Cardiac muscle cell (in vitro differentiated cells and primary cell): ENCODE measurements at places on chromosomes 3 and 15.

- DNase-seq: no peak
Measured at GRCh38 chr15:101614001-101614585, 38.1 kb downstream of the TM2D3 start.

DNA sequence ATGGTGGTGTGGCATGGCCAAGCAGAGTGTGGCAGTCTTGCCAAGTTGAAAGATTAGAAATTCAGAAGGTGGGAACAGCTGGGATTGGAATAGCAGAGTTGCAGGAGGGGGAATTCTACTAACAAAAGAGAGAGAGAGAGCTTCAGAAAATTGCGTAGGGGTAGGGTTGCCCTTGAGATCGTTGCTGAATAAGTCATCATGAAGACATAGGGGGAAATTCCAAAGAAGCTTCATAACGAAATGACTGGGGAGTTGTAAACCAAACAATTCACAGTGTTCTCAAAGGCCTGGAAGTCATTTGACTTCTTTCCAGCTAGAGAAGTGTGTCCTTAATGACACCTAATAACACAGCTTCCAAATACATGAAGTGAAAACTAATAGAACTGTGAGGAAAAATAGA, 26.3 kb upstream of the TIPARP start:
- no peak for DNase-seq

- no peak for DNase-seq
Measured at GRCh38 chr3:66554178-66554577, 53.4 kb upstream of the LRIG1 start.

DNA sequence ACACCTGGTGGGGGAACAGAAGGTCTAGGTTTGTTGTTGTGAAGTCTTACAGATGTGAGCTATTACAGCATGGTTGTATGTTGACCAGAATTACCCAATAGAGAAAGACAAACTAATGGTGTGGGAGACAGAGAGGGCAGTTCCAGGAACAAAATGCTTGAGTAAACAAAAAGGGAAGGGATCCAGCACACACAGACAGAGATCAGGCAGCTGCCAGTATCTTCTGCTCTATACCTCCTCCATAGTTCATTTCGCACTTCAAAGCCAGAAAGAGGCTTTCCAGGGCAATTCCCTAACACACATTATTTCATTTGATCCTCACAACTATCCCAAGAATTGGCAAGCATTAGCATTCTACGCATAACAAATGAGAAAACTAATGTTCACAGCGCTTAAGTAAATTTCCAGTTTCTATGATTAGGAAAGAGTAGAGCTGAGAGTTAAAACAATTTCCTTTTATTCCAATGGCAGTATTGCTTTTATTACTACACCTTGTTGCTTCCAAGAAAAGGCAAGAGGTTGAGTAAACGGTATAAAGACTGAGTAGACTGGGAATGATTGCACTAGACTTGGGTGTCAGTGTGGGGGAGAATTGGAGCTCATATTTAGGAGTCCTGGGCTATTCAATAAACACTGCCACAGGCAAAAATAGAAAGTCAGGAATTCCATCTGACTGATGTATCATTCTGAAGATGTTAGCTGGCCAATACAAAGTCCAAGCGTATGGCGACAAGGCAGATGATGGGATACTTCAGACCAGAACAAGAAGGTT, 39.7 kb upstream of the ZNF280D start:
- DNase-seq: peak; percentile 43

GRCh38 chr15:86558252-86558651, 478.6 kb downstream of the AGBL1 start:
- no peak for DNase-seq

- no peak for DNase-seq
Measured at GRCh38 chr3:90221900-90222299, 1114.5 kb downstream of the EPHA3 start.

- DNase-seq: no peak
Measured at GRCh38 chr15:60235951-60236710, 161.7 kb downstream of the ANXA2 start.

DNA sequence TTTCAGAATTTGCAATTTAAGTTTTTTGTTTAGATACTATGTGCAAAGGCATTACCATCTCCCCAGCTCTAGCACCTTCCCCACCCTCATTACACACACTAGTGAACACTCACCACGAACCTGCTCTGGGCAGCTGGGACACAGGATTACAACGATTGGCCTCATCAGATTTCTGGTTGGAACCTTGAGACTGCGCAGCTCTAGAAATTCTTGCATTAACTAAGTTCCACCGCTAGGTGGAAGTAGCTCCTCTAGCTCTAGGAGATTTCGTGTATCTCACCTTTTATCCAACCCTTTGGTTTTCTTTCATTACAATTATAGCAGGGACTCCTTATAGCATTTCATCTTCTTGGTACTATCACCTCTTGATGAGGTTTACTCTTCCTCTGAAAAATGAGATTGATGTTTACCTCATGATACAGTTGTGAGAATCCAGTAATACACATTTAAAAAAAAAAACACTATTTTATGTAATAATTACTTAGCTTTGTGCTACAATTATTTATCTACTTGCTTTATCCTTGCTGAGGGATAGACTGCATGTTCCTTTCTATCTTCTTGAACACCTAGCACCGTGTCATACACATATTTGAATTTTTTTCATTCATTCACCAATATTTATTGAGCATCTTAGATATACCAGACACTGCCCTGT, 28.7 kb upstream of the PLOD2 start:
- peak; percentile 68 for DNase-seq

DNA sequence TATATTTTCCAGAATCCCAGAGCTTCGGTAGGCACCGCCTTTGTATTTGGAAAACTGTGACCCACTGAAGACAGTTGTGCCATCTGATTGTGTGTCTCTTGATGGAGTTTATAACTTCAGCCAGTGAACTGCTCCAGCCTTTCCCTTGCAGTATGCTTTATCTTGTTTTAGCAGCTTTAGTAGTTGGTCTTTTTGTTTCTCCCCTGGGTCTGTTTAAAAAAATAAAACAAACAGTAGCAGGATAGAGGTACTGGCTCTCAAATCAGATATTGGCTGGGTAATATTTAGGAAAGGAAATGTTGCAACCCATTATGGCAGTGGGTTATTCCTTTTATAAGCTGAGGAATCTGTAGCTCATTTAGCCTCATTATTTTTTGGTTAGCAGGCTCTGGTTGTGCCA, 151.5 kb upstream of the BFSP2 start:
- DNase-seq: peak; percentile 15

- peak; percentile 63 for DNase-seq
Measured at GRCh38 chr3:52094571-52095485, 38.5 kb upstream of the DUSP7 start.

GRCh38 chr15:61731099-61731498, 329.1 kb downstream of the VPS13C start:
- no peak for DNase-seq

GRCh38 chr15:77620297-77620696, 12.4 kb downstream of the LINGO1 start:
- DNase-seq: no peak

- DNase-seq: no peak
Measured at GRCh38 chr3:24137334-24137733, 192.2 kb downstream of the NR1D2 start.

DNA sequence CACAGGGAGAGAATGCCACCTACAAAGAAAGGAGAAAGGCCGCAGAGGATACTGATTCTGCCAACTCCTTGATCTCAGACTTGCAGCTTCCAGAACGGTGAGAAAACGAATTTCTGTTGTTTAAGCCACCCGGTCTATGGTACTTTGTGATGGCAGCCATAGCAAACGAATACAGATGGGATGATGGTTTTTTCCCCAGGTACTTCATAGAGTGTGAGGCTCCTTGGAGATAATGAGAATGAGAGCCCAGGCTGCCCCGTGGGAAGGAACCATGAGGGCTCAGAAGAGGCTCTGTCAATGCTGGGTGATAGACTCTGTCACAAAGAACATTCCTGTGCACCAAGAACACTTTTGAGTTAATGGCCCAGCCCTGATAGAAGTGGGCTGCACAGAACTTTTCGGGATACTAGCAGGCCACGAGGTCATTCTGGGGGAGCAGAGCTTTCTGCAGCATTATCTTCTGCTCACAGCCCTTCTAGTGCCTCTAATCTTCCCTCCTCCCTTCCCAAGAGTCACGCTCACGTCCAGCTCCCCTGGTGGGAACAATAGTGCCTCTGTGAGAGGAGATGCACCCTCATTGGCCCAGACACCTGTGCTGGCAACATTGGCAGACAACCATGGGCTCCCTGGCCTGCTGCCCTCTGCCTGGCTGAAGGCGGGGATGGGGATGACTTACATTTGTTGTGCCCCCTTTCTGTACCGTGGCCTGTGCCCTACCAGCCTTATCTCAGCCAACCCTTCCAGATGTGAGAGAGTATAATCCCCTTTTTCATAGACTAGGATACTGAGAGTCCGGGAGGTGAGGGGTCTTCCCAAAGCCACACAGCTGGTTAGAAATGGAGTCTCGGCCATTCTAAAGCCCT, 5.2 kb upstream of the RLBP1 start:
- no peak for DNase-seq

DNA sequence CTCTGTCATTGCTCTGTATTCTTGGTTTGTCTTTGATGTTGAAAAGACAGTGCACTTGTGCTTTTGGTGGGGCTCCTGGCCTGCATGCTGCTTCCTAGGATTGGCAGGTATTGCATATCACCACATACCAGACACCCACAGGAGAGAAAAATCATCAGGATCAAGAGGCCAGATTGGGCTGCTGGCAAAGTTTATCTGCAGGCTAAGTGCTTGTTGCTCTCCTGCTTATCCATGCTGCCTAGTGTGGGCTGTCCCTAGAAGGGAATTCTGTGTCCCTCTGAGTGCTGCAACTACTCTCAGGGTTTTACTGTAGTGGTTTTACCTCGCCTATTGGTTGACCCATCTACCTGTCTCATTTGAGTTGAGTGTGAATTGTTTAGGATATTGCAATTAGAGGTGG, 833 bp upstream of the SLC22A13 start:
- DNase-seq: peak; percentile 67

- DNase-seq: no peak
Measured at GRCh38 chr3:126431103-126431534, 36.4 kb downstream of the CFAP100 start.

- peak; percentile 74 for DNase-seq
Measured at GRCh38 chr3:155217591-155217990, 75.9 kb downstream of the STRIT1 start.

DNA sequence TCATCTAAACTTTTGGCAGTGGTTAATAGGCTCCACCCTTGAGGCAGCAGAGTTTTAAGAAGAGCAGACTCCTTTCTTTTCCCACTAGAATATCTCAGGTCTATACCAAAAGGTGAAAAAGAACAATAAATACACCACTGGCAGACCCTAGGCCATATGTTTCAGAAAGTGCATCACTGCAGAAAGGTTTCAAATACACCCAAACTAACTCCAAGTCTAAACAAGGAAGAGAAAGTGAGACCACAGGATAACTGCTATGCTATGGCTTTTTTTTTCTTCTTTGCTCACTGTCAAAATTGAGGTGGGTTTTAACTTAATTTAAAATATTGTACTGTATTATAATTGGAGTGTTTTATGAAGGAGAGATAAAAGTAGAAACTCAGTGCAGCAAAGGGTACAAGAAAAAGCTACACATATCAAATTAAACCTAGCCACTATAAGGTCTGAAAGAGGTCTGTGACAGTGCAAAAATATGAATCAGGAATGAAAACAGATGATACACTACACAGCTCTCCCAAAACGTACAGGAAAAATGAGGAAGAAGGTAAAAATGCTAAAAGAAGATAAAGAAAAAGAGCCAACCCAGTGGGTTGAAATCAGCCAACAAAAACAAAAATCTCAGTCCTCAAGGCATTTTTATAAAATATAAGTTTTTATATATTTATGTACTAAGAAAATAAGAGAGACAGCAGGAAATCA, 8.4 kb downstream of the SNX4 start:
- DNase-seq: no peak

GRCh38 chr3:196667056-196667825, 27.7 kb downstream of the NRROS start:
- DNase-seq: no peak

DNA sequence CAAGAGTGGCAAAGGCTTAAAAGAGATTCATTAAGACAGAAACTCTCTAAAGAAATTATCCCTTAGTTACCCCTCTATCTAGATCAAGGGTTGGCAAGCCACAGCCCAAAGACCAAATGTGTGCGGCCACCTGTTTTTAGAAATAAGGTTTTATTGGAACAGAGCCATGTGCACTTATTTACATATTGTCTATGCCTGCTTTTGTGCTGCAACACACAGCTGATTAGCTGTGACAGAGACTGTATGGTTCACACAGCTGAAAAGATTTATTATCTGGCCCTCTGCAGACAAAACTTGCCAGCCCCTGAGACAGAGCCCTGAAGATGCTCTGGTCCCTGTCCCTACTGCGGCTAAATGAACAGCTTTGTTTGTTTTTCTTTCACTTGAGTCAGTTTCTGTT, 88.1 kb downstream of the ADAMTS9 start:
- no peak for DNase-seq

DNA sequence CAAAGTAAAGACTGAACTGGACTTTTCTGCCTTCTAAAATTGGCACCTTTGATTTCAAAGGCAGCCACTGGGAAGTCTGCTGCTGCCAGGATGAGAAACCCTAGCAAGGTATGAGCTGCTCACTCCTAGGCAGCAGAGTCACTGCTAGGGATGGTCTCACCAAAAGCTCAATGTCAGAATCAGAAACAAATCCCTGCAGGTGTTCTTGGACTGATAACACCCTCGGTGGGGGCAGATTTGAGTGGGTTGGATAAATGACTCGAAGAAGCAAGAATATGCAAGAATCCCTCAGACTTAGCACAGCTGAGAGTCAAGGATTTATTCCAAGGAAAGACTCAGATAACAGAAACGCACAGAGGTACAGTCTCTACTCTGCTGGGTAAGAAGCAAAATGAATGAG, 90.4 kb downstream of the PRICKLE2 start:
- no peak for DNase-seq

- no peak for DNase-seq
Measured at GRCh38 chr3:98199020-98199419, 32.5 kb downstream of the OR5H15 start.

DNA sequence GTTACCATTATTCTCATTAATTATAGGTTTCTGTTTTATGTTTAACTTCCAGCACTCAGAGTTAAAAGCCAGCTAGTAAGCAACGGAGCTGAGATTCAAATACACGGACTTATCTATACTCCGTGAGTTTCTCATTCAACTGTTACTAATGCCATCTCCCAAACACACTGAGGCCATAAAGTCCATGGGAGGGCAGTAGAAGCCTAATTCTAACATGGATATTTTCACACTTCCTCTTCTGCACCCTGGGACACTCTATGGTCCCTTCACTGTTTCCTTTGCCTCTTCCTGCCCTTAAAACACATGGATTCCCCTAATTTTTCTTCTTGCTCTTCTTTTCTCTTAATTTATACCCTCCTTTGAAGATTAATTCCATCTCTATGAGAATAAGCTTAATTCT, 245.0 kb downstream of the KLF13 start:
- DNase-seq: peak; percentile 10

DNA sequence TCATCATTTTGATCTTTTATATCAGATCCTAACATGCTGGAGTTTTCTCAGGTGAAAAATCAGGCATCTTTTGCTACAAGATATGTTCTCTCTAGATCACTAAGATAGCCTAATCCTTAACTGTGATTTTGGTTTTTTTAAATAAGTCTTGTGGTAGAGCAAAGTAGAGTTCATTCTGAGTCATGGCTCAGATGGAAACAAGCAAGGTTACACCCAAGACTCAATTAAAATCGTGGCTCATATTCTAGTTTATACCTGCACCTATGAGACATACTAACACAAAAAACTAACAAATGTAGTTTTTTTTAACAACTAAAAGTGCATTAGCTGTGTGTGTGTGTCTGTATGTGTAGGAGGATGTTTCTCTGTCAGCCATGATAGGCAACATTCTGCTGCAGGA, 428.2 kb downstream of the NLGN1 start:
- DNase-seq: no peak
